ENCODE measurements at places on chromosomes 6 and 20.

DNA sequence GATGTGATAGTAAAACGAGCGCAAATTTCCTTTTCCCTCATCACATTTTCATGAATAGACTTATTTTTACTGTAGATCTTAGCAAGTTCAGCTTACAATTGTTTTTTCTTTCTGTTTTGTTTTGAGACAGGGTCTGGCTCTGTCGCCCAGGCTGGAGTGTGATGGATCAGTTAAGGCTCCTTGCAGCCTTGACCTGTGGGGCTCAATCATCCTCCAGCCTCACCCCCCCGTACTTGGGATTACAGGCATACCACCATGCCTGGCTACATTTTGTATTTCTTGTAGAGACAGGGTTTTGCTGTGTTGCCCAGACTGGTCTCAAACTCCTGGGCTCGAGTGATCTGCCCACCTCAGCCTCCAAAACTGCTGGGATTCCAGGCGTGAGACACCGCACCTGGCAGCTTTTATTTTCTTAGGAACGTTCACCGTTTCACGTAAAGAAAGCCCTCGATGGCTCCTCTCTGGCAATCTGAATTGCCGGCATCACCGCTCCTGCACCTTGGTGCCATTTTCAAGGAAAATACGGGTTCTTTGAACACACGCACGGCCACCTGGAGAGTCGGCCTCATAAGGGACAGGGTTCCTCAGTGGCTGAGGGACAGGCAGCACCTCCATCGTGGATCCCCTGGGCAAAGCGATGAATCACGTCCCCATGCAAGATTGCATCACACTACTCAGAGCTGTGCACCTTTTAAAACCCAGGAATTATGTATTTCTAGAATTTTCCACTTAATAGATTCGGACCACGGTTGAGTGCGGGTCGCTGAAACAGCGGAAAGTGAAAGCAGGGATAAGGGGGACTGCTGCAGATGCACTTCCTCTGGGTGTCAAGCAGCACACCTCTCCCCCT lies 78.7 kb downstream of the IRF4 start:
- DNase-seq, result no peak

DNA sequence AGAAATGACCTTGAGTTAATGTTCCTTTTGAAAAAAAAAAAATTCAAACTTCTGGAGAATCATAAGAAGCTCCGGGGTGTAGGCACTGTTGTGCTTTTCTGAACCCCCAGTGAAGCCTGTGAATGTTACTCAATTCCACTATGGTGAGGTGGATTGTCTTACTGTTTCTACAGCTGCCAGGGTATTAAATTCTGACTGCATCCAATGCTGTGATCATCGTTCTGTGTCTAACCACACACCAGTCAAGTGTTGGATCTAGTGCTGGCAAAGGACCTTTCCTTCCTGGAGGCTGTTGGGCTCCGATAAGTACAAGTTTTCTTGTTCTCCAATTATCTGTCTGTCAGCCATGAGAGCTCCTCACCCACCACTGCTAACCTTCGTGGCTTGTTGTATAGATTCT lies 162.0 kb upstream of the EPHA7 start:
- DNase-seq, result no peak

GRCh38 chr6:89321131-89321970 lies 6.3 kb upstream of the GABRR2 start:
- DNase-seq, result peak; percentile 88

- no peak for DNase-seq
These were observed 960 bp downstream of the TNFRSF6B start for GRCh38 chr20:63697357-63697867.

- no peak for DNase-seq
These were observed 2.9 kb upstream of the ZBTB46 start for GRCh38 chr20:63833776-63834490.

DNA sequence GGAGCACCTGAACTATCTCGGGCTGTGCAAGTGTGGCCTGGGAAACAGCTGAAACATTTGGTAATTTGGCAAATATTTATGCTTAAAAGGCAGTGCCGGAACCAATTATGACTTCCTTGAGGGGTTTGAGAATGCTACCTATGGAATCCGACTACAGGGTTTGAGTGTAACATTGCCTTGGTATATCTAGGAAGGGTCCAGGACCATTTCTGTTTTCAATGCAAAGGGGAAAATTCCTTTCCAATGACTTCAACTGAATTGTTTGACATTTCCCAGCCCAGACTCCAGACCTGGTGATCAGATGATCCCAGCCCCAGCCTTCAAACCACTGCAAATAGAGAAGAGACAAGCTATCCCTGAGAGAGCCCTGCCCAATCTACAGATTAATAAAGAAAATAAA lies 4.6 kb upstream of the PPP1R3G start:
- no peak for DNase-seq

DNA sequence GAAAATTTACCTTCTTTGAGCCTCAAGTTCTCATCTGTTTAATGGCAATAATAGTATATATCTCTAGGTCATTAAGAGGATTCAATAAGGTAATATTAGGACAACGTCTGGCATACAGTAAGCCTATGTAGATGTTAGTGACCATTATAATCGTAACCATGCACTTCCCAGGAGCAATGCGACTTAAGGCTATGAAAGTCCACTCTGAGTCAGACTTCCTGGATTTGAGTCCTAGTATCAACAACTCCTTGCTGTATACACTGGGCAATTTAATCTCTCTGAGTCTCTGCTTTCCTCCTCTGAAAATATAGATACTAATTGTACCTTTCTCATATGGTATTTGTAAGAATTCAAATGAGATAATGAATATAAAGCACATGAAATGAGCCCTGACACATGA lies 168.1 kb upstream of the HDDC2 start:
- DNase-seq, result no peak

DNA sequence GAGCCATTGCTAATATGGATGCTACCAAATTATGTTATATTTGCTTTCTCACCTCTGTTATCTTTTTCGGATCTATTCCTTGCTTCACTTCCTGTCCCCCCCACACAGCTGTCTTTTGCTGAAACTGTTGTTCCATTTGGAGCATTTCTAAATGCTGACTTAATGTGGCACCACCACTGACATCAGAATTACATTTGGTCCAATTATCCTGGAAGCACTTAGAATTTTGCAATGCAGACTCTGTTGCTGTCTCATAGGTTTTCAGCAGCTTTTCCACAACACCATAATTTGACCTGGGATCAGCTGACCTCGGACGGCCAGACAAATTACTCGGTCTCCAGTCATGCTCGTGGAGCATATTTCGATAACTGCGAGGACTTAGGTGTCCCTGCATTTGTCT lies 12.8 kb downstream of the KIAA0408 start:
- DNase-seq, result no peak

DNA sequence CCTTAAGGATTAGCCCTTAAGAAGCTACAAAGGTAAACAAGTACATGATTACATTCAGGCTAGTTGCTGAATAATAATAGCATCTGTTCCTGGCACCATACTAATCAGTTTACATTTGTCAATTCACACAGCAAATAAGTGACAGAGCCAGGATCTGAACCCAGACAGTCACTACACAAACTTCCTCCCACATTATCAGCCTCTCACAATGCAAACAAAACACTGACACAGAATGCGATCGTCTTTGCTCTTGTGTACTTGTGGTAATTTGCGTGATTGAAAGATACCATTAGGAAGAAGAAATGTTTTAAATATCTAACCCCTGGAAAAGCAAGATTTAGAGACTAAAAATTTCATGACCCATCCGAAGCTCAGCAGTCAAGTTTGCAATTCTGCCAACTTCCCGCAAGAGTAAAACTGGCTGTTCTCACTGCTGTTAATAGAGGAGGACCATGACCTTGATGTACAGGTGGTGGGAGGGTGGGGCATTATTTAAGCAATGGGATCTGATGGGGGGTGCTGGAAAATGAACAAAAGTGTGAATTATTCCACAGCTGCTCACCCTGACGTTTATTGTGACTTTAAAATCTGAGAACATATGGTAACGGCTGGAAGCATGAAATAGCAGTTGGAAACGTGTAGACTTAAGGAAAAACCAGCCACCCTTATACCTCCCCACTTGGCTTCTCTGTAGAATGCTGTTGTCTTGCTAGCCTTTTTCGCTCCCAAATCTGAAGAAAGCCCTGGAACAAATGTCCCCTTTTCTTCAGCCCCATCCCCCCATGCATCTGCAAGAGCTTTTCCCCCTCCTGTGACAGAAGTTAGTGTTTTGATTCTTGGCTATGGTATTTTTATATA lies 95.3 kb upstream of the ARMC2 start:
- no peak for DNase-seq

DNA sequence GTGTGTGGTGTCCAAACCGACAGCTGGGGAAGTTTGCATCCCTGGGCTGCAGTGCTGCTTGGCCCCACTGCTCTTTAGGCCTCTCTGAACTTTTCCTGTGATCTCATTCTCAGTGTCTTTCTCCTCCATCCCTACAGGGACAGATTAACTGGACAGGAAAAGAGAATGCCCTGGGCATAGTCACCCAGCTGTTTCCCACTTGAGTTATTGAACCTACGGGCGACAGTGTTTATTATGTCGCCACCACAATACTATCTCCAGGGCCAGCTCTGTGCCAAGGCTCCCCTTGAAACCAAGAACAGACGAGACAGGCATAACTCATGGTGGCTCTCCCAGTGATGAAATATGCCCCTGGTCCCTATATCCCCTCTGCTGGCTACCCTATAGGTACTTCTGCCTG lies 147.8 kb upstream of the EPHA7 start:
- DNase-seq, result no peak

DNA sequence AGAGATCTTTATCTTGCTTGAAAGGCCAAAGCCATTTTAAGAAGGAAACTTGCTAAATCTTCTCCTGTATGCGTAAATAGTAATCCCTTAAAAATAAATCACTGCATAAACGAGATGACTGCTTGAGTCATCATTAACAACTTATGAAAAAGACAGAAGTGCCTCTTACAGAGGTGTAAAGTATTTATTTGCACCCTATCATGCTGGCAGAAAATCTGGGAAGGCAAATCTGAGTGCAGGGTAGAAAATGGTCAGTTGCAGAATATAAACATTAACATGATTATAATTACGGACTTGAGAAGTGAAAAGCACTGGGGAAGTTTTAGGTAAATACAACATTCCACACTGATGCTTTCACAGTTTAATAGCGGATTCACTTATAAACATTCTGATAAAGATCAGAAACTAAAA lies 67.5 kb upstream of the FBXO30 start:
- DNase-seq, result no peak

GRCh38 chr20:53402233-53403005 lies 191.2 kb downstream of the ZNF217 start:
- no peak for DNase-seq

- no peak for DNase-seq
These were observed 445.3 kb upstream of the SYNCRIP start for GRCh38 chr6:86087954-86088353.

DNA sequence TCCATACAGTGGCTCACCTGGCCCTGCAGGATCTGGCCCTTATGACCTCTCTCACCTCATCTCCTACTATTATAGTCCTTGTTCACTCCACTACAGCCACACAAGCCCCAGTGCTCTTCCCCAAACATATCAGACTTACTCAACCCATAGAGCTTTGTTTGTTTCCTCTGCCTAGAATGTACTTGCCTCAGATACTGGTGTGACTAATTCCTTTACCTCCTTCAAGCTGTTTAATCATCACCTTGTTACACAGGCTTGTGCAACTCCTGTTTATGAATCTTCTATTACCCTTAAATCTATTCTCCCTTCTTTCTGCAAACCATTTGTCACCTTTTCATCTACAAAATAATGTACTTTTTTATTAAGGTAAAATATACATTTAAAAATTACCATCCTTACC lies 3.2 kb downstream of the DEFB125 start:
- DNase-seq, result no peak

GRCh38 chr6:163720460-163721235 lies 306.1 kb downstream of the QKI start:
- no peak for DNase-seq

DNA sequence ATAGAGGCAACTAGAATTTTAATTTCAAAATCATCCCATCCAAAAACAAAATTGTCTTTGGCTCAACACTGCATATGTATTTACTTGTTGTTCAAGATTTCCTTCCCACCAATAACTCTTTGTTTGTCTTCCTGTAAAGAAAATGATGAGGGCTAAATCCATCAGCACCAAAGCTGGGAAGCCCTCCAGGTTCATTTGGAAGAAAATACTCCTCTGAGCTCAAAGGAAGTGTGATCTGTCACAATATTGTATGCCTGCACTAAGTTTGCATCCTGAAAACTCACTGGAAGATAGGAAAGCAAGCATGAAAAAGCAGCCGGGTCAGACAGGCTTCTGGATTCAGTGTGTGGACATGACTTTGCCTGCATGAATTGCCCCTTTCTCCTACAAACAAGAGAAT lies 28.7 kb upstream of the OPRM1 start:
- DNase-seq, result no peak
